ENCODE measurements at places on chromosomes 16 and 17. TPM values are rescaled to one million over a fixed set of nuclear protein-coding genes. Genes with fewer than 3 reads are reported as not detected.

GRCh38 chr17:66549731-66550207 lies 247.4 kb downstream of the PRKCA start:
- no peak for DNase-seq

GRCh38 chr16:27273330-27273669 lies 4.7 kb upstream of the NSMCE1 start:
- DNase-seq: no peak

DNA sequence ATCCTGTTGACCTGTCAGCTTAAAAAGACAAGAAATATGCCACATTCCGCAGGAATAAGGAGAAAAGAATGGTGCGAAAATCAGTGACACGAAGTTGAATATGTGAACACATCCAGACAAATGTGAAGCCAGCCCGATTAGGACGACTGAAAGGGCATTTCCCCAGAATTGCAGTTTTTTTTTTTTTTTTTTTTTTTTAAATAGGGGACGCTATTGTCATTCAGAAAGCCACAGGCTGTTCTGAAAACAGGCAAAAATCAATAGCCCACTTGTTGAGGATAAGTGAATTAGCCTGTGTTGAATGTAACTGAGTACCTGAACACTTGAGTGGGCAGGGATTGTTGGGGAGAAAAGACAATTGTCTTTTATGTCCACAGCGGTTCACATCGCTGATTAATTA lies 507.1 kb downstream of the WWOX start:
- DNase-seq: no peak

DNA sequence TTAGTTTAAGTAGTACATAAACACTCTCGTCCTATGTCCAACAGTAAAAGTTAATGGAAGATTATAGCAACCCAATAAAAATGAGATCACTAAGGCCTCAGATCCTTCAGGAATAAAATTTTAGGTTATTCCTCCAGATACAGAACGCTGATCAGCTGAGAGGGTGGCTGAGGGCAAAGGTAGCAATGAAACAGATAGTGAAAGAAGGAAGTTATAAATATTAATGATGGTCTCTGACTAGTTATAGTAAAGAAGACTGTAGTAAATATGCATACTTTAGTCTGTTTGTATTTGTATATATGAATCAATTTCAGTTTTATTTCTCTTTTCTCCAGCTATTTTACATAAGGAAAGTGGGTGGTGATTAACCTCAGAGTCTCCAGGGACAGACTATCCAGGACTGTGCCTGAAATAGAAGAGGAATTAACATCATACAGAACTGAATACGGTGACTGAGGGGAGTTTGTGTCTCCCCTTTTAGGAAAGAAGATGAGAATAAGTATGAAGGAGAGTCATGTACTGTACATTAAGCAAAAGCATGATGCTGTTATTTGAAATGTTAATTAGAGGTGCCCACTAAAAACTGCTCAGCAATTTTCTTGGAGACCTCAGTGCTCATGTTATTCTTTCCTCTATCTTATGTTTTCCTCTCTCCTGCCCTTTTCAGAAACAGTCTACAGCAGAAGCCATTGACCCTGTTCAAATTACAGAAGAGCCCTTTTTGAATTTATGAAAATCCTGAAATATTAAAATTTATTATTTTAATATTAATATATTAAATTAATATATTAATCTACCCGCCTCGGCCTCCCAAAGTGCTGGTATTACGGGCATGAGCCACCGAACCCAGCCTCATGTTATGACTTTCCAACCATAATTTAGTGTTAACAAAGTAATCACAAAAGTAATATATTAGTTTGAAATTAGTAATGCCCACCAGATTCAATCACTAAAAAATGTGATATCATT lies 36.5 kb upstream of the DHRS7B start:
- no peak for DNase-seq

DNA sequence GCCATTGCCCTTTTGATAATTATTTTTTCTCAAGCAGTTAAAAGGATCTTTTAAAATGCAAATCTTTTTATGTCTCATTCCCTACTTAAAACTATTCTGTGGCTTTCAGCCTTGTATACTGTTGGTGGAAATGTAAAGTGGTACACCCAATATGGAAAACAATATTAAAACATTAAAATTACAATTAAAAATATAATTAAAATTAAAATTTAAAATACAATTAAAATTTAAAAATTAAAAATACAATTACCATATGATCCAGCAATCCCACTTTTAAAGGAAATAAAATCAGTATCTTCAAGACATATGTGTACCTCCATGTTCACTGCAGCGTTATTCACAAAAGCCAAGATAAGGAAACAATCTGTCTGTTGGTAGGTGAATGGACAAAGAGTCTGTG lies 340.8 kb upstream of the TOM1L1 start:
- no peak for DNase-seq

GRCh38 chr17:63816669-63817068 lies 10.6 kb upstream of the PSMC5 start:
- no peak for DNase-seq

DNA sequence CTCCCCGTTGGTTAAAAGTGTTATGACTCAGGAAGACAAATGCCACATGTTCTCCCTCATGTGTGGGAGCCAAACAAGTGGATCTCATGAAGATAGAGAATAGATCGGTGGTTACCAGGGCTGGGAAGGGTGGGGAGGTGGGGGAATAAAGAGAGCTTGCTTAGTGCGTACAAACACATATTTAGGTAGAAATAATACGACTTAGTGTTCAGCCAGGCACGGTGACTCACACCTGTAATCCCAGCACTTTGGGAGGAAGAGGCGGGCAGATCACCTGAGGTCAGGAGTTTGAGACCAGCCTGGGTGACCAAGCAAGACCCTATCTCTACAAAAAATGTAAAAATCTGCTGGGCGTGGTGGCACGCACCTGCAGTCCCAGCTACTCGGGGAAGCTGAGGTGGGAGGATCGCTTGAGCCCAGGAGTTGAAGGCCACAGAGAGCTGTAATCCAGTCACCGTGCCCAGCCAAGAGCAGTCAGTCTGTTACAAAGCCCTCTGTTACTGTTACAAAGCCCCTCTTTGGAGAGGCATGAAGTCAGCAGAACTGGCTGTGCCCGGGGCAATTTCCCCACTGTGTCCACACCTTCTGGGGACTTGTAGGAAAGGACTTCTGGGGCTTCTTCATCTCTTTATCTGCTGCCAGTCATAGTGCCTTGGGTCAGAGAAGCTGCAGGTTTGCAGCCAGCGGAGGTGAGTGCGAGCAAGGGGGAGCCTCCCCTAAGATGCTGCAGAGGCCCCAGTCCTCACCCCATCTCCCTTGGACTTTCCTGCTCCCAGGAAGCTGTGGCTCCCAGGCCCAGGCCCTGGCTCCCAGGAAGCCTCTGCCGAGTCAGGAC lies 4.3 kb upstream of the ALDH3A1 start:
- DNase-seq: no peak

GRCh38 chr16:4505356-4506147 lies 29.4 kb downstream of the HMOX2 start:
- DNase-seq: no peak

GRCh38 chr16:2963074-2963722 lies 877 bp upstream of the KREMEN2 start:
- no peak for DNase-seq

Gene LSM12
- 57.9 TPM for total RNA-seq

Gene NEUROD2
- total RNA-seq: 6.3 TPM

Gene OR1A1
- not detected for total RNA-seq

Gene ATP2A3
- total RNA-seq: 97.8 TPM
